ENCODE measurements at places on chromosomes 3 and 15.

DNA sequence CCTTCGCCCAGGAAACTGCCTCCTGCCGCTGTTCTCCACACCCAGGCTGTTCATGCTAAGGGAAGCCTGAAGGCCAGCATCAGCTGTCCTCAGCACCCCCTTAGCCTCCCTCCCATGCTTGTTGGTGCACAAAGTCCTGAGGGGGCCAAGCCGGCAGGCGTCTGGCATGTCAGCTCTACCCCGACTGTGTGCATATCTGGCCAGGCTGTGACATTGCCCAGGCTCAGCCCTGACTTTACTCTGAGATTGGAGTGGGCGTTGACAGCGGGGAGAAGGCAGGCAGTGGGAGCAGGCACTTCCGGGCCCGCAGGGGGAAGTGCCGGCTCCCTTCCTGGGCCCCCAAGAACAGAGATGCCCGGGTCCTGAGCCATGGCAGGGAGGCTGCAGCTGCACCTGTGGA lies 492.2 kb downstream of the AGBL1 start:
- no peak for DNase-seq

GRCh38 chr3:170614214-170614966 lies 28.5 kb upstream of the SLC7A14 start:
- DNase-seq, result peak; percentile 80

DNA sequence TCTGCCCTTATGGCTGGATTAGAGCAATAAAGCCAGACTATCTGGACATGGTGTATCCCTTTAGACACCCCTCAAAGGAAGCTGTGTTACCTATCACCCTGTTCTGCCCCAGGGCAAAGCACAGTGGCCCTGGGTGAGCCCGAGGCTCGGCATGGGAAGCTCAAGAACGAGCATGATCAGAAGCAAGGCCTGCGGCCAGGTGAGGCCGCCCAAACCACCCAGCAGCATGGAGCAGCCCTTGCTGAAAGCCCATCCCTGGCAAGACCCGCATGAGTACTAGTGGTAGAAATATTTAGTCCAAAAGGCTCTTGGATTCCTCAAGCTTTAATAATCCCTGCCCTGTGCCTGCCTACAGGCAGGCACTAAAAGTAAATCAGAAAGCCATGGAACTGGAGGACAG lies 261.1 kb downstream of the MEX3B start:
- no peak for DNase-seq

DNA sequence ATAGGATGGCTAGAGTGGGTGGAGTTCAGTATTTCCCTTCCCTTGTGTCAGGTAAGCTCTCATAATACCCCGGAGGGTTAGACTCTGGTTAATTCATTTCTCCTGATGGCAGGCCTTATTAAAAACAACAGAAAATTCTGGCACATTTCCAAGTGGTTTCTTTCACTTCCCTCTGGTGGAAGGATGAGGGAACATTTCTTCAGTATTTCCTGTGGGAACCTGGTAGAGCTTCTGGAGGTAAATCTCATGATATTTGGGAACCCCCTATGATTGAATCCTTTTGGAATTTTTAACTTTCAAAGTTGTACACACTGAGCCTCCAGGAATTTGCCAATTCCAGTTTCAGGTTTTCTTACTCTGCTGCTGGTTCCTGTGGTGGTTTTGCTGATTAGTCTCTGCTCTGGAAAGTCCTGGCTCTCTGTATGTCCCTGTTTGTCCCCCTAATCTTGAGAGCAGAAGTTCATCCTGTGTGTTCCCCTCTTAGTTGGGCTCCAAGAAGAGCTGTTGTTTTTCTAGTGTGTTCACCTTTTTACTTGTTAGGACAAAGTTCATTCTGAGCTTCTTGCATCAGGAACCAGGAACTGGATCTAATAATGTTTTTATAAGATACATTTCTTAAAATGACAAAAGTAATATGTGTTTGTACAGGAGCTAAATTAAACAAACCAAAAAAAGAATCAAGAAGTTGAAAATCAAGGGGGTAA lies 12.1 kb downstream of the CHRNA7 start:
- DNase-seq, result no peak

GRCh38 chr3:134651347-134652041 lies 672 bp upstream of the KY start:
- no peak for DNase-seq

DNA sequence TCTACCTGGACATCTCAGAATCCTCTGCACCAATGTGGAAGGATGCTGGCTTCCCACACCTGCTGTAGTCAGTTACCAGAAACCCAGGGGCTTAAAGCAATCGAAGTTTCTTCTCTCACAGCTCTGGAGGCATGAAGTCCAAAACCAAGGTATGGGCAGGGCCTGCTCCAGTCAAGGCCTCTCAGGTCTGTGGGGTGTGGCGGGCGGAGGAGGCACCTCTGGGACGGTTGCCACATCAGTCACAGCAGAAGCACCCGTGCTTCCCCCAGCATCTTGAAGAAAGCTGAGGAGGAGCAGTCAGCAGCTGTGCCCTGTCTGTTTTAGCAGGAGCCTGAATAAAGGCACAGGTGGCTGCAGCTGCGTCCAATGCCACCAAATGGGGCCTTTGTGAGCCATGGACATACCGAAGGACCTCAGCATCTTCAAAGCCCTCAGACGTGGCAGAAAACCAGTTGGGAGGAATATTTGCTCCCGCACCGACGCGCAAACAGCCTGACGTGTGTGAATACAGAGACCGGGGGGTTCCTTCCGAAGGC lies 68.9 kb downstream of the TFRC start:
- DNase-seq, result no peak

DNA sequence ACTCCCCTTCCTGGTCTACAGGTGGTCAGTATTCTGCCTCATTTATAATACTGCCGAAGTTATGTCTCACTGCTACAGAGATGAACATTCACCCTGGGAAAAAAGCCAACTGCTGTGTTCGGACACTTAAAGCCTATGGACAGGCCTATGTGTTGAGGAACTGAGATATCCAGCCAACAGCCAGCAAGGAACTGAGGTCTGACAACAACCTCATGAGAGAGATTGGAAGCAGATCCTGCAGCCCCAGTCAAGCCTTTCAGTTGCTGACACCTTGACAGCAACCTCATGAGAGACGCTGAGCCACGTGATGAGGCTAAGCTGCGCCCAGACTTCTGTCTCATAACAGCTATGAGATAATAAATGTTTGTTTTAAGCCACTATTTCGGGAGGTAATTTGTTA lies 18.2 kb upstream of the FHIT start:
- no peak for DNase-seq

DNA sequence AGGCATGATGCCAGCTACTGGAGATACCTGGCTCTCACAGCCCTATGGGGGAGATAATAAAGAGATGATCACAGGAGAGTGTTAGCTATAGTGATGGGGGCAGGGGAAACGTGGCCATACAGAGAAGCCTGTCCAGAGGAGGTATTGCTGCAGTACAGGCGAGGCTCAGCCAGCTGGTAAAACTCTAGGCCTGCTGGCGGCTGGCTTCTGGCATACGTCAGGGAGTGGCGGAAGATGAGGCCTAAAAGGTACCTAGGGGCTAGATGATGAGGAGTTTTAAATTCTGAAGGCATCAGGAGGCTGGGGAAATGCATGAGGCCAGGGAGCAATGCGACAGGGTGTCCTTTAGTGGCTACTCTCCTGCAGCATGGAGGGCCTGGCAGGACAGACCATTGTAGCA lies 110.7 kb downstream of the EEFSEC start:
- no peak for DNase-seq

GRCh38 chr3:162992741-162993140 lies 1496.1 kb downstream of the OTOL1 start:
- DNase-seq, result no peak

DNA sequence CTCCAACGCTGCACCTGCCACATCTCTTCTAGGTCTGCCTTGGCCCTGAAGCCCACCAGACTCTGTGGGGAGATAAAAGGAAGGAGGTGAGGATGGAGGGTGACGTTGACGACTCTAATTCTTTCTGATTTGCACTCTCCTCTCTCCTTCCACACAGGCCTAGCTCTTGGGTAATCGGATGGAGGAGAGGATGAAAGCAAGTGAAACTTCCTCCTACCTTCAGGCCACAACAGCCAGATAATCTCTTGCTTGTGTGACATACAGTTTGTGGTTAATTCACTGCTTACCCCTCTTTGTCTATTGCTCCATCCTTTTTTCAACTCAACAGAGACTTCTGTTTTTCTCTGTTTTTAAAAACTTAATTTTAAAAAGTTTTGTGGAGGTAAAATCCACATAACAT lies 208.1 kb downstream of the SV2B start:
- DNase-seq, result no peak

DNA sequence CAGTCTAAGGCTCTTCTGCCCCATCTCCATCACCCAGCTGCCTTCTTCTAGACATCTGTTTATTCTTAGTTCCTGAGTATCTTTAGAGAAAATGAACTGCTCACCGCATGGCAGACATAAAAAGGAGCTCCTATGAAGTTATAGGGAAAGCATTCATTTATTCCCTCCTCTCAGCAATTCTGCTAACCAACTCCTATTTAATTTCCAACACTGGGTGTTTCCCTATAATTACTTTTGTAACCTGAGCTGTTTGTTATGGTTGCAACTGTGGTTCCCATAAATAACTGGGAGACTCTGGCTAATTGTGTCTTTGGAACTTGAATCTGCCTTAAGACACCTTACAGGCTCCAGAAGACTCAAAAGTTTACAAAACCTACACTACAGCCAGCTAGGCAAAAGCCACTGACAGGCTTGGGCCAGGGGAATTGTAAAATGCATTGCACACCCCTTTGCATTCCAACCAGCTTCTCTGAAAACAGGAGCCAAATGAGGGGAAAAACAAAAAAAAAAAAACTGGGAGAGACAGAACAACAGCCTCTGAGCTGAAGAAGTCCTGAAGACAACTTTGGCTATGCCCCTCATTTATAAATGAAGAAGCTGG lies 231.5 kb upstream of the FEZF2 start:
- DNase-seq, result no peak

GRCh38 chr3:23865595-23866396 lies 51.0 kb downstream of the NKIRAS1 start:
- peak; percentile 33 for DNase-seq

GRCh38 chr3:194617143-194617671 lies 16.0 kb downstream of the TMEM44 start:
- no peak for DNase-seq

DNA sequence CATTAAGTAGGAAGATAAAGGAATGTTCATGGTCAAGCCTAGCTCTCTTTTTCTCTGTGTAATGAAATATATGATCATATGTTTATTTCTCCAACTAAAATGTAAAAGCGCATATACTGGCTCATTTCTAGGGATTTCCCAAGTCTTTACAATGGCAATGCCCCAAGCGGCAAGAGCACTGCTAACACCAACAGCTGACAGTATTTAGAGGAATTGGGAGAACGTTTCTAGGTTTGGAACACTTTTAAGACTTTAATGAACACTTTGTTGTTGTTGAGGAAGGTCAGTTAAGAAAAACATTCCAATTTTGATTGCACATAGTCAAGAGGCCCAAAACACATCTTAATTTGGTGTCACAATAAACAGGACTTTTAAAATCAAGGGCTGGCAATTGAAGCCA lies 132.7 kb downstream of the ATP8B4 start:
- DNase-seq, result no peak

DNA sequence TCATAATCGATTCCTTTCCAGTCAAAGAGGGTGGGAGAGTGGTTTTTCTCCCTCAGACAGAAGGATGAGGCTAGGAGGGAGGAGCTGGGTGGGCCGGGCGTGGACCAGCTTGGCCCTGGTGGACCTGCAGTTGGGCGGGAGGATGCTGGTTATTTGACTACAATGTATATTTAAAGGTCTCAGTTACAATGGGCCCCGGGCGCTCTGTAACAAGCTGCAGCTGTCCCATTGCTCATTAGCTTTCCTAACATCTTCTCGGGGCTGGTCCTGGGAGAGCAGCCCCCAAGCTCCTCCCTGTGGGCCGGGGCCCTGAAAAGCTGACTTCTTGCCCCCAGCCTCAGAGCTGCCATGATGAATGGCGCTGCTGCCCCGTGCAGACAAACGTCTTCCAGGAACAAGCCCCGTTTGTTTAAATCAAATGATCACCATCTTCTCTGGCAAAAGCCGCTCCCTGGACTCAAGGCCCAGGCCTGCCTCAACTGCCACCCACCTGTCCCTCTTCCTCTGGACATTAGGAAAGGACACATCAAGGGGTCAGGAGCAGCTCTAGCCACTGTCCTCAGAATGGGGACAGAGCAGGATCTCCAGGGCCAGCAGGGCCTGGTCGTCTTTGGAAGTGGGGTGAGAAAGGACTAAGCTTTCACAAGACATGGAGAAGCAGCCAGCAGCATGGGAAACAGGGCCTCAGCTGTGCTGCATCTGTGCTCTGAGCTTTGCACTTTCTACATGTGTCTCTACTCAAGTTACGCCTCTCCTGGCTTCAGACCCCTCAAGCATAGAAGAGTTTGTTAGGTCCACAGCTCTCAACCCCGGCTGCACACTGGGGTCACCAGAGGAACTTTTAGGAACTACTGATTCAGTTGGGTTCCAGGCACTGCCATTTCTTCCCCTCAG lies 38.6 kb downstream of the MAGEF1 start:
- DNase-seq, result no peak

DNA sequence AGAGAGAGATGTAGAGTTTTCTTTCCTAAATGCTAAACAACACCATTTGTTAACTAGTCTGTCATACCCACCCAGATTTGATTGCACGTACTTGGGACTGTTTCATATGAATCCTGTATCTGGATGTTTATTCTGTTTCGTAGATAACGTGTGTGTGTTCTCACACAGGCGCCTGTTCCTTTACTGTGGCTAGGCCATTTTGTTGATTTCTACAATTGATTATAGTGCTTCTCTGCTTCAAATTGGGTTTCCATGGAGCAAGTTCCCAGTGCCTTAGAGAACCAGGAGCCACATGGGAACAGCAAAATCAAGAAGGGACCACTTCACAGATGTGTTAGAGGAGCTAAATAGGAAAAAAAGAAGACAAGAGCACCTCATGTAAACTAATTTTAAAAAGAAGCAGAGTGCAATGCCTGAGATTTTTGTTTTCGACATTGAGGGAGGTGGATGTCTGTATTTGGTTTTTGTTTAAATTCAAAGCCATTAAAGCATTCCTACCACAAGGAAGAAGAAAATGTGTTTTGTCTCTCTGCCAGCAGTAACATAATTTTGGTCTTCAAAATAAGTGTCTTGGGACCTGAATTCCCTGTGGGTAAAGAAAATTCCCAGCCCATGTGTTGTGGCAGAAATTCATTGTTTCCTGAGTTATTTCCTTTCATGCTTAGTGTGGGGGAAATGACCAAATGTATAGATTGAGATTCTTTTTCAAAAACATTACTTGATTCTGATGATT lies 424.0 kb upstream of the C2CD4B start:
- no peak for DNase-seq

GRCh38 chr15:77019521-77020331 lies 24.8 kb downstream of the PSTPIP1 start:
- no peak for DNase-seq

DNA sequence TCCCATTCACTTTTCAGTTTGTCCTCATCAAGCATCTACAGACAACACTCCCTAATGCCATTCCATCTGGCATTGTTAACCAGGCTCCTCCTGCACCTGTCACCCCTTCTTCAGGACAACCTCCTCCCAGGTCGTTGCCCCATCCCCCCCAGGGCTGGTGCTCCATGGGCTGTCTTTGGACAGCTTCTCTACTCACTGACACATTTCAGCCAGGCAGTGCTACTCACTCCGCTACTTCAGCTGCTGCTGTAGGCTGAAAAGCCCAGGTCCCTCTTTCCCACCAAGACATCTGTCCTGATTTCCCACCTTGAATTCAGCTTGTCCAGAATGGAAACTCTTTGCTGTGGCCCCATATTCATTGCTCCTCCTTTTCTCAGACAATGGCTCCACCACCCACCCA lies 61.9 kb downstream of the ADAMTS17 start:
- no peak for DNase-seq

- no peak for DNase-seq
Observed at GRCh38 chr3:121295979-121296378, 249.8 kb downstream of the POLQ start.
